ENCODE measurements at places on chromosomes 5 and 9.

DNA sequence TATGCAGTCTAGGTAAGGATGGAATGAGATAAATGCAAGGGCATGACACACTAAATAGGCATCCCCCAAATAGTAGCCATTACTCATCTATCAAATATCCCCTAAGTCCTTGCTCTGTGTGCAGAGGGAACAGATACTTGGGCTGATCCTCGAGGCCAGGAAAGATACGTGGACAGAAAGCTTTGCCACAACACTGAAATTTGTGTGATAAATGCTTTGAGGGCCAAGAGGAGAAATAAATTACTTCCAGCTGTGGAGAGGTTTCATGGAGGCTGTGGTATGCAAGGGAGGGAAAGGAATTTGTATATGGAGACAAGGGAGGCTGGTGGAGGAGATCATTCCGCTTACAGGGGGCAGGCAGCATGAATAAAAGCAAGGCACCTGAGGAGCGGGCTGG is 18.5 kb downstream of the ATOX1 start:
- no peak for DNase-seq

DNA sequence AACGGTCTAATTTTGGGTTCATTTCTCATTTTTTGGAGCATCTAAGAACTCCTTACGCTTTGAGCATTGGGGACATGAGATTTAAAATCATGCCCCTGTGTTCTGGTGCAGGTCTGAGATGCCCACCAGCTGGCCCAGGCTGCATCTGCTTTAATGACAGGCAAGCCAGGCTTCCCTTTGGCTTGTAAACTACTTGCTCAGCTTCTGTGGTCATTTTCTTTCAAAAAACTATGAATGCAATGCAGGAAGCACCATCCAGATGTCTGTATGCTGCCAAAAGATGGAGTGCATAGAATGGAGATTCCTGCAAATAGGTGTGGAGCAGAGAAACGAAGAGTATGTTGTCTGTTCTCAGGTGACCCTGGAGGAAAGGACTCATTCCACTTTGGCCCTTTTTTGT is 399.9 kb upstream of the ADAMTSL1 start:
- DNase-seq, result no peak

GRCh38 chr9:35490155-35490909 is 421 bp downstream of the RUSC2 start:
- peak; percentile 9 for DNase-seq

DNA sequence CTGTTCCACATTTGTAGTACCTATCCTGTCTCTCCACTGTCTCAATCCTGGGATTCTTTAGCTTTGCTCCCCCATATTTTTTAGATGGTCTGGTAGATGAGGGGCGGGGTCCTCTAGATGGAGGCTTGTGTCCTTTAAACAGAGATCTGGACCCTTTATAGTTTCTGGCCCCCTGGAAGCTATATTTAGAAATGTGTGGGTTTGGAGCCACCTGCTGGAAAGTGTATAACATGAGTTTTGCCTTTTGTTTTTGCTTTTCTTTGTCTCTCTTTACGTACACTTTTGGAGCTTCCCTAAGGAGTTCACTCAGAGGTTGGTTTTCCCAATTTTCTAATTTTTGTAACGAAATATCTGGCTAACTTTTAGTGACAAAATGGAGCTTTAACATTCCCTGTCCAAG is 110.7 kb downstream of the CFAP95 start:
- no peak for DNase-seq

All from stimulated activated naive CD8-positive, alpha-beta T cell treated with anti-CD3 and anti-CD28 coated beads, Interleukin-15, Interleukin-2, amounts not matched to agents 100 U/mL and 50 U/mL, for 24 hours (primary cell).